ENCODE measurements at places on chromosomes 3 and 15.

DNA sequence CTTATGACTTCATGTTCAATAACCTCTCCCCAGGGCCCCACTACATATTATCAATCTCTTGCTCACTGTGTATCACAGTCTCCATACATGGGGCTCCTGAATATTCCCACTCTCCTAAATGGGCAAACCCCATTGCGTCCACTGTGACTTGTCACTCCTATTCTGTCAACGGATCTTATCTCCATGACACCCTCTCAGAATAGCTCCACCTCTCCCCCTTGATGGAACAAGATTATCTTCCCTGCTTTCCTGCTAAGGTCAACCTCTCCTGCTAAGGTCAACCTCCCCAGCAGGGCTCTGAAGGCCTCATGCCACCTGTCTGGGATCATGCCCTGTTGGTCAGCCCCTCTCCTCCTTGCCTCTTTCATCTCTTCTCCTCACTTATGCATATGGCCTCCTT lies 1.8 kb downstream of the CLDN18 start:
- DNase-seq, result no peak

DNA sequence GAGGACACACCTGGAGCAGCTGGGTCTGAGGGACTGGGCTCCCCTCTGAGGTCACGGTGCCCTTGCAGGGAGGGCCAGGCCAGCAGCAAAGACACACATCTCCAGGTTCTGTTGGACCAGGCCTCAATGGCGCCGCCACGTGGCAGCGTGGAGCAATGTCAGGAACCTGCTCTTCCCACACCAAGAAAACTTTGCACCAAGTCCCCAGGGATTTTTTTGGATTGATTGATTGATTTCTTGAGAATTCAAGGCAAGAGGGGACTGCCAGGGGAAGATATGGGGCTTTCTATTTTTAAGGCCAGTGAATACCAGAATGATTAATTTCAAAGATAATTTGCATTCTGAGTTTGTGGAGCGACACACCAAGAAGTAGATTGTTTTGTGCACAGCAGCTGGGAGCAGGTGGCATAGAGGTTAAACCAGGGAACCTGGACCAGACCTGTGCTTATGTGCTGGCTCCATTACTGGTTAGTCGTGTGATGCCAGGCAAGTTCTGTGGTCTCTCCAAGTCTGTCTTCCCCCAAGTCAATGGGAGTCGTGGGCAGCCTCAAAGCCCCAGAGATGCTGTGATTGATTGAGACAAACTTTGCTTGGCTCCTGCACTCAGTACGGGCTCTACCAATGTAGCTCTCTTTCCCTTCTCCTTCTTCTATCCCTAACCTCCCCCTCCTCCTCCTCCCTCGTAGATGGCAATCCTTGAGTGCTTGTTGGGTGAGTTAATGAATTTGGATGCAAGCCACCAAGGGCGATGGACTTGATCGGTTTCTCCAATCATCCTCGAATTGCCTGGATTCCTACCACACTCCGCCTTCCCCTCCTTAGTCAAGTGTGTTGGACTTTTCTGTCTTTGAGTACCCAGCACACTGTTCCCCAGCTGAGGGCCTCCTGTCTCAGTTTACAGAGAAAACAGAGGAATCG lies 96.2 kb upstream of the TRPM1 start:
- peak; percentile 43 for DNase-seq

- no peak for DNase-seq
These were observed 111.5 kb upstream of the PPP2R3A start for GRCh38 chr3:135853981-135854380.

- no peak for DNase-seq
These were observed 278.4 kb upstream of the ZPLD1 start for GRCh38 chr3:102156426-102156825.

DNA sequence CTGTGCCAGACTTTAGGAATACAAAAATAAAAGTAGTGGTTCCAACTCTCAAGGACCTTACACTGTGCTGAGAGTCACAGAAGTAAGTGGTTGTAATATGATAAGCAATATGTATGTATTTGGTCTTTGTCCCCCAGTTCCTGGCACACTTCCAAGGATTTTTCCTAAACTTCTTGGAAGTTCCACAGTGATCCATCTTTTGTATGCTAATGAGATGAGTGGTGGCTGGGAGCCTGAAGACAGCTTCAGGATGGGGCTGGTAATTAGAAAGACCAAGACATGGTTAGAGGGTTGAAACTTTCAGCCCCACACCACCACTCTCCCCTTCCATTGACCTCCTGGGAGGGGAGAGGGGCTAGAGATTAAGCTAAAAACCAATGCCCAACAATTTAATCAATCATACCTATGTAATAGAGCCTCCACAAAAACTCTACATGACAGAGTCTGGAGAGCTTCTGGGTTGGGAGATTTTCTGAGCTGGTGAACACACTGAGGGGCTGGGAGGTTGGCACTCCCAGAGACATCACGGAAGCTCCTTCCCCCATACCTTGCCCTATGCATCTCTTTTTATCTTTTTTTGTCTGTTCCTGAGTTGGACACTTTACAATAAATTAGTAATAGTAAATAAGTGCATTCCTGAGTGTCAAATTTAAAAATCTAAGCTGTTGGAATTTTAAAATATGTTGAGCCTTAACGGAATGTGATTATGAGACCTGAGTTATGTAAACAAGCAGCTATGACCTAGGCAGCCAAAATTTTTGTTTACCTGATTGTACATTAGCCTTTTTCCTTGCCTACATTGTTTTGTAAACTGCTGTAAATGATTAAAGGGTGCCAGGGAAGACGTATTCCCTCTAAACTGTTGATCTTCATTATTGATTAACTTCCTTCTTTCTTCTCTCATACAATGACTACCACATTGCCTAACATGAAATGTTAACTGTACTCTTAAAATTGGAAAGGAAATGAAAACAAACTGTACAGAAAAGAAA lies 24.3 kb downstream of the CD200R1L start:
- DNase-seq, result no peak
